ENCODE measurements at places on chromosomes 13 and 19.

DNA sequence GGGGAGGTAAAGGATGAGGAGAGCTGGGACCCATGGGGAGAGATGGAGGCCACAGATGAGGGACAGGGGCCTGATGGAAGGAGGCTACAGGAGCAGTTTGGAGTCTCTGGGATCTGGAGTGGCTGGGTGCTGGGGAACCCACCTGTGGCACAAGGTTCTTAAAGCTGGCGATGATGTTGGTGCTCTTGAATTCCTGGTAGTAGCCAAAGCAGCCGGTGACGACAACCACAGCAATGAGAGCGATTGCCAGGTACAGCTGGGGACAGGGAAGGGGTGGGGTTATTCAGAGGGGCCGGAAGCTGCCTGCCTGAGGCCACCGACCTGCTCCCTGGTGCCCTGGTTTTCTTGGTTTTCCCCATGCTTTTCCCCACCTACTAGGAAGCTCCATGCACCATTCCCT lies 2.8 kb downstream of the ATP4A start:
- DNase-seq = no peak

DNA sequence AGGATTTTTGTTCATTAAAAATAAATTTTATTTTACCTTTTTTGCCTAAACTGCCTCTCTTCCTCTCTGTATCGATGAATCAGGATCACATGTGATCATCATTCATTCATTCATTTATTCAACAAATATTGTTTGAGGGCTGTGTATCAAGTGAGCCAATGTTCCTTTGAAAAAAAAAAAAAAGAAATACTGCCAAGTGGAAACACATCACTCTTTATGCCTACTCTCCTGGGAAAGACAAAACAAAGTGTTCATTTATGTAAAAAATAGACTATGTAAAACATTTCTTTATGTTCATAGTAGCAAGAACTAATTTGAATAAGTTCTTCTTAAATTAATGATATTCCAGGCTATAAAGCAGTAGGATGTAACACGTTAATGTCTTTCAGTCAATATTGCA lies 233.1 kb downstream of the POSTN start:
- DNase-seq = no peak

DNA sequence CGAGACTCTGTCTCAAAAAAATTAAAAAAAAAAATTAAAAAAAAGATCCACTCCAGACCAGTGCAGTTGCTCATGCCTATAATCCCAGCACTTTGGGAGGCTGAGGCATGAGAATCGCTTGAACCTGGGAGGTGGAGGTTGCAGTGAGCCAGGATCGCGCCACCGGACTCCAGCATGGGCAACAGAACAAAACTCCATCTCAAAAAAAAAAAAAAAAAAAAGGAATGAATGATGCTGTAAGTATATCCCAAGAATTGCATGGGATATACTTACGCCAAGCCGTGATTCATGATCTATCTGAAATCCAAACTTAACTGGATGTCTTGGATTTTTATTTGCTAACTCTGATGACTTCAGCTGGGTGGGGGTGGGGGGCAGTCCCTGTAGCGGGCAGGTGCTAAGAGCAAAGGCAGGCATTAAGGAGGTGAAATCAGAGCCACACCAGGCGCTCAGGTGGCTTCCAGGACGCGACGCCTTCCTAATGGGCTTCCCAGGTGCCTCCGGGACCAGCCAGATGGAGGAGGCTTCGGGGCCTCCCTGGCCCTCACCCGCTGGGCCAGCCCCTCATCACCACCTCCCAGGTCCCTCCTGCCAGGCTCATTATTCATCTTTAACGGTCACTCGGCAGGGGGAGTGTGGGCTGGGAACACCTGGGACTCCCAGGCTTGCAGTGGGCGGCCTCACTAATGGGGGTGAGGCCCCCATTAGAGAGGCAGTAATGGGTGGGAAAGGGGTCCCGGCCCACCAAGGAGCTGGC lies 11.4 kb upstream of the FUT5 start:
- peak; percentile 30 for DNase-seq

GRCh38 chr19:991174-991931 lies 7.2 kb downstream of the WDR18 start:
- peak; percentile 74 for DNase-seq

DNA sequence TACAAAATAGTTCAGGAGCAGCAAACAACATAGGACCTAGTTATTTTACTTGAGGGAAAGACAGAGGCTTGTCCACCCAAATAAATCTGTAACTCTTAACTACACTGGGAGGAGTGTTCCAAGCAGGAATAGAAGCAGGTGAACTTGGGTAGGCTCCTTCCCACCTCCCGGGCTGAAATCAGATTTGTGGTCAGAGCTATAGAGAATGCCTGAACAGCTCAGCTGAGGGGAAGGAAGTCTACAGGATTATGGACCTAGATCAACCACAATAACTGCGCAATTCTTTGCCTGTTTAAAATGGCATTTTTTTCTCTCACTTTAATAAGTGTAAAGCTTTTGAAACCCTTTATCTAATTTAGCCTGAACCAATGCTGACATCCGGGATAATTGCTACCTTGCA lies 73.5 kb upstream of the IRS2 start:
- peak; percentile 37 for DNase-seq

GRCh38 chr13:83414393-83414792 lies 467.9 kb downstream of the SLITRK1 start:
- DNase-seq = no peak
